DMS79 (cell line): ENCODE measurements at places on chromosomes 12 and 14.

DNA sequence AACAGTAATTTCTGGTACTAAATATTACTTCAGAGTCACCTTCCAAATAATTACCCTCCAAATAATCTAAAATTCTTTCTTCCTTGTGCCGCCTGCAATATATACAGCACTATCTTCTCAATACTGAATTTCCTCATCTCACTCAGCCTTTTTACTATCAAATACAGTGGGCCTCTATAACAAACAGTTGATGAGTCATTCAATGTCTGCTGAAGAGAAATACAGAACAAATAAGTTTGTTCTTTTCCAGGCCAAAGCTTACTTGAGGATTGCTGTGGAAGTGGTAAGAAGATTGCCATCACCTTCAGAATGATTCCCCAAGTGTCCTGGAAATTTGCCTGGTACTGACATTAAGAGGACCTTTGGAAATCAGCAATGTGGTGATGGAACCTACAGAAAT lies 218.2 kb upstream of the ARHGAP5 start:
- DNase-seq: no peak

- no peak for DNase-seq
Measured at GRCh38 chr12:100717733-100718067, 76.9 kb upstream of the ANO4 start.

- no peak for DNase-seq
Measured at GRCh38 chr12:10102322-10102721, 3.5 kb upstream of the CLEC1A start.

DNA sequence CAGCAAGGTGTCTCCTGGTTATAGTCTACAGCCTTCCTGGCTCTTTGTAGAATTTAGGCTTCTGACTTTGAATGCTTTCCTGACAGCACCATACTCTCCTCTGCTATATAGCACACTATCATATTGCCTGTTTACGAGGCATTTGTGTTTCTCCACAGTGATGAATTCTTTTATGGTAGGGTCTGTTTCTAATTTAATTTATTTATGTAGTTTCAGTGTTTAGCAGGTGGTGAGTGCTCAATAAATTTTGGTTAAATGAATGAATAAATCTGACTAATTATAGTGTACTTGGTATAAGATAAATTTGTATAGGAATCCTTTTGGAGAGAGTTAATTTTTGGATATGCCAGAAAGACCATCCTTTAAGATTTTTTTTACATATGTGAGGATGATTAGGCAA lies 115.3 kb downstream of the RAD51B start:
- no peak for DNase-seq

DNA sequence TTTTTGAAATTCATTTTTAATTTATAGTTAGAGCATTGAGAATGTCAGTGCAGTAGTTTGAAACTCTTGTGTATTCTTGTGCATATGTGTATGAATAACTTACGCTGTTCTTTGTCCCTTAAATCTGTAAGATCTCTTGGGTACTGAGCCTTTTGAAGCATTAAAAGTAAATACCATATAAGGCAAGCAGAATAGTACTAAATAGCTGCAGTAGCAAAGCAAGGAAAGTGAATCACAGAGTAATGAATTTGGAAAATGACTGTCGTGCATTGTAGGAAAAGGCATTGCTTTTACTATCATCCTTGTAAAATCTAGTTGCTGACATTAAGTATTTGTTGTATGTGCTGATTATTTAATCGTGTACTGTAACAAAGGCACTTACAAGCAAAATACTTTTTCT lies 12.1 kb downstream of the CNOT2 start:
- no peak for DNase-seq
